ENCODE measurements at places on chromosomes 6 and 20. TPM values are rescaled to one million over a fixed set of nuclear protein-coding genes. Genes with fewer than 3 reads are reported as not detected.

DNA sequence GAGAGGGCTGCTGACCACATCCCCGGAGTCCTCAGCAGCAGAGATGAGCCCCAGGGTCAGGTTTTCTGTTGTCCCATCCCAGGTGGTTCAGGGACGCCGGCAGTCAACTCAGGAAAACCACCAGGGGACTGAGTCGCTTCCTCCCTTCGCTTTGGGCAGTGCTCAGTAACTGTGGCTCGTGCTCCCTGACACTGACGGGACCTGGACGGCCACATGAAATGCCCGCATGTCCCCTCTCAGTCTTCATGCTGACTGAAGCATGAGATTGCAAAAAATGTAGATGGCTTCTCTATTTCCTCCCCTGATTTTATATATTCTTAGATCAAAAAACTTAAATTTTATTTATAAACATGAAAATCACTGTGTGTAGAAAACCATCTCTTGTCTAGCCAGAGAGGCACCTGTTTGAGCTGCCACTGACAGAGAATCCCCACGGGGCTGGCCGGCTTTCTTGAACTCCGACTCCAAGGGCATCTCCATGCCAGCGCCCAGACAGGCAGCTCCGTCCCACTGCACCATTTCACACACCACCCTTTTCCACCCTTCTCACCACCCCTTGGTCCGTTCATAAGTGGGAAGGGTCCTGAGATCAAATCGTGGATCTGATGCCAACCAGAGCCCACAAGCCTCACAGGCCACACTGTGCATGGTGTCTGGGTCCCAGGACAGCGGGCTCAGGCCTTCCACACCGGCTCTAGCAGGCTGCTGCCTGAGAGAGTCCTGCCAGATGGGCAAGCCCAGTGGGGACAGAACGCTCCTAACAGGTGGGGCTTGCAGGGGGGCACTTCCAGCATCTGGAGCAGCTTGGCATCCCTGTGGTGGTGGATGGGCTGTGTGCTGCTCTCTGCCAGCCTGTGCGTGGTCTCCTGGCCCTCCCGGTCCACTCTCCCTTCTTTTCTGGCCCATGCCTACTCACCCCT lies 98.2 kb downstream of the SMOC2 start:
- DNase-seq = no peak

DNA sequence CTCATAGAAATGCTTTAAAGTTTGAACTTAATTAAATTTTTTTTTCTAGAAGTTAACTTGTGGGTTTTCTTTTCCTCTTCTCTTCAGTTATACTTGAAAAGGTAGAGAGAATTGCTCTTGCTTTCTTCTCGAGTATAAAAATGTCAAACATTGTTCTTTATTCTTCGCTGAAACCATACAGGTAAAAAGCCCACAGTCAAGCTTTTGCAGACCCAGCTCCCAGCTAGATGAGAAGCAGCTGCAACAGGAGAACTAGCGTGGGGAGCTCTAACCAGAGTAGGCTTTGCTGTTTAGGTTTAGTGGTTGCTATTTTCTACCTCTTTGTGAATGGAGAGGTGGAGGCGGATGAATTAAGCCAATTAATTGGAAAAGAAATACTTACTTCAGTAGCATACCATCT lies 102.7 kb downstream of the JARID2 start:
- no peak for DNase-seq

The USP49 gene
- total RNA-seq = 1.3 TPM

DNA sequence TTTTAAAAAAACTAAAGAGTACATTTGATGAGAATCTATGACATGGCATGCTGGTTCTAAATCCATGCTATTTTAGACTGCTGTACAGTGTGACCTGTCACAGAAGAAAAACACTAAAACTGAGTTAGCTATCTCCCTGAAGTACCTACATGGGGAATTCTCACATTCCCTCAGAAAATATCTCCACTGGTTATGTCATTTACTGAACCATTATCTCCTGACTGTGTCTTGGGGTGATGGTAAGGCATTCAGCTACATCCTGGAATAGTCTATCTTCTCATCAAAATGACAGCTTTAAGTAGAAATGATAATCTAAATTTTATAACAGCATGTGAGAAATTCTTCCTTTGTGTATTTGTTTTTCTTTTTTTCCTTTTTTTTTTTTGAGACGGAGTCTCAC lies 172.1 kb upstream of the HTR1E start:
- no peak for DNase-seq

GRCh38 chr6:155519176-155519738 lies 63.6 kb upstream of the NOX3 start:
- DNase-seq = no peak

DNA sequence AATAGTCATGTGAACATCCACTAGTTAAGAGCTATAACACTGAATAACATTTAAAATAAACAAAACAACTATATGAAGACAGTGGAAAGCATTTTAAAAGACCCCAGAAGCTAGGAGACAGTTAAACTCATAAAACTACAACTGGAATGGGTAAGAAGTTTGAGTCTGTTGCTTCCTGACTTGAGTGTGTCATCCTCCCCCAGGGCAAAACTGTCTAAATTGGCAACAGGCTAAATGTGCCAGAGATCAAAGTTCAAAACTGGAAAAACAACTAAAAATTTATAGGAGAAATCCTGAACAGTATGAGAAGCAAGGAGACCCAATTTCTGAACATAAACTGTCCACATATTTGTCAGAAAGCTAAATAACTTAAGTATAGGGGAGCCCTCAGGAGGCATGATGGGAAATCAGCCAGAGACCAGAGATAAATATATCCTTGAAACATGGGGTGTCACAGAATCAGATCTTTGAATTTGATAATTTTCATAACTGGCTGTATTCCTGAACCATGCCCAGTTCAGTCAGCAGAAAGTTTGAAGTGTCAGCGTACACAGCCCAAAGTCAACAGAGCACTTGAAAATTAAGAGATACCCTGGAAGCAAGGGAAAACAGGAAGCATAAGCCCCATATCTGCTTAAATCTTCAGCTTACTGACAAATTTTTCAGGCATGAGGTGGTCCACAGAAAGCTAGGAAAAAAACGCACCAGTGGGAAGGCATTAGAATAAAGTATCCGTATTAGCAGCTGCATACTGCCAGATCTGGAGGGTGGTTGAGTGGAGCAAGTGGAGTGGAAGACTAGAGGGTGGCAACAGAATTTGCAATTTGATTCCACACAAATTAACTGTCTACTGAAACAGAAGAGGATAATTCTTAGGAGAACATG lies 516.1 kb upstream of the MAN1A1 start:
- no peak for DNase-seq

DNA sequence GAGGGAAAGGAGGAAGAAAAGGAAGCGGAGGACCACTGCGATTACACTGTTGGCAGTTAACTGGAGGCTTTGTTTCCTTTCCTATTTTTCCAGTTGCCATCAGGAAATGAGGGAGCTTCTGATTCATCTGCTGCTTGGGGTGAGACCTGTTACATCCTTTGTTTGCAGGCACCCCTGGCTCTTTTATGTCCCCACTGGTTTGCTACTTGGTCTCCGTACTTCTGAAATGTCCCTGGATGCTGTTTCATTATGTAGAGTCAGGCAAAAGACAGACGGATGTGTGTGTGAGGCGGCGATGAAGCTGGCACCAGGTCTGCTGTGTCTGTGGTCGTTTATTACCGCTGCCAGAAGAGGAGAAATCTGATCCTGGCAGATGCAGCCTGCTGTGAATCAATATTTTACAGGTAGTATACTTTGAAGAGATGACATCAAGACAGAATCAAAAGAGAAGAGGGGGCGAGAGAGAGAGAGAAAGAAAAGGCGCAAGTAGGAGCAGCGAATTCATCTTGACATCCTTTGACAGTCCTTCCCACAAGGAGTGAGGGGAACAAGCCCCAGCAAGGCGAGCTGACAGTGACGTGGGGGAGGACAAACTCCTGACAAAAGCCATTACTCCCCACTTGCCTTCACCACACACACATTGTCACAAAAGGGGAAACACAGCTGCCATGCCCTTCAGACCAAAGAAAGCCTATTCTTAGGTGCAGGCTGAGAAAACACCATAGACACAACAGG lies 145.9 kb upstream of the FBXL4 start:
- no peak for DNase-seq

DNA sequence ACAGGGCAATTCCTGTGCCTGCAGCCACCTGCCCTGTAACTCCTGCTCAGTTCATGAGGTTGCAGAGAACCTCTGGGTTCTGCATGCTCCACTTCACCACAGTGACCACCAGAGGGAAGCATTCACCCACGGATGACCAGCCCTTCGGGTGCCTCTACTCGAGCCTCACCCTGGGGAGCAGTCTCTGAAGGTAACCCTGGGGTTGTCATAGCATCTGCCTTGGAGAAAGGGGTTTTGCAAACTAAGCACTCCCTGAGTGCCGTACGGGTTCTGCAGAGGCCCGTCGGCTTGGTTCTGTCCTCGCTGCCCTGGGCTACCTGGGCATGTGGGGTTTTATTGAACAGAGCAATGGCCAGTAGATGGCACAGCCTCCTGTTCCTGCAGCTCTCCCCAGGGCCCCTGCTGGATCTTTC lies 10.2 kb upstream of the CST5 start:
- peak; percentile 59 for DNase-seq

DNA sequence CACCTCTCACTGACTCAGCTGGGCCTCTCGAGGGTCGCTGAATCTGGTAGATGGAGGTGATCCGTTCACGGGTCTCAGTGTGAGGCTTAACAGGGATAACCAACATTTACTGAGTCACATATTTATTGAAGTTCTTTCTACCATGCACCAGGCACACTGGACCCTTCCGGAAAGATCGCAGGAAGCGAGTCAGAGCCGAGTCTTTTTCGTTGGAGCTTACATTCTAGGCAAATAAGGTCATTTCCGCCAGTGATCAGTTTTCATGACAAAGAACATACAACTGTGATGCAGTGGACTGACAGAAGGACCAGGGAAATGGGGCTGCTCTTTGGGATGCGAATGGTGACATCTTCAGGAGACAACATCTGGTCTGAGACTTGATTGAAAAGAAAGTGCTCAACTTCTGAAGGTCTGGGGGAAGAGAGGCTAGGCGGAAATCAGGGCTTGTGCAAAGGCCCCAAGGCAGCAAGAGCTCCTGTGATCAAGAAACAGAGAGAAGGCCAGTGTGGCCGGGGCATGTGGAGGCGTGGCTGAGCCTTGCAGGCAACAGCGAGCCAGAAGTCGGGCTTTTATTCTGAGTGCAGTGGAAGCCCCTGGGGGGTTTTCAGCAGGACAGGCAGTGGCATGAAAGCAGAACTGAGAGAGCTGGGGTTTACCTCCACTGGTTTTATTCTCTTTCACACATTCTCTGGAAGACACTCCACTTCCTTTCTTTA lies 56.7 kb downstream of the APCDD1L start:
- peak; percentile 89 for DNase-seq

DNA sequence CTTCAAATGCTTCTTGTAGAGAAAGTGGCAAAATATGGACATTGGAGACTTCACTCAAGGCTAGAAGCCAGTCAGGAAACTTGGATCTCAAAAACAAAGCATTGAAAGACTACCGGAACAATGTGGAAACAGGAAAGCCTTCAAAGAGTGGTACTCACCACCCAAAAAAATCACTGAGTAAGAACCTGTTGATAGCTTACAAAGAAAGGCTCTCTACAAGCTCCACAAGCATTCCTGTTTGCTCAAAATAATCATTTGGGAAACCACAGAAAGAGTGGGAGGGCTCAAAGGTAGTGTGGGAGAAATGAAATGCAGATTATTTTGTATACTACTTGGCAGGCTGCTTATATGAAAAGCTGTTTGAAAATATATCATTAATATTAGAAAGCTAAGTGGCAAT lies 9.5 kb upstream of the DST start:
- DNase-seq = no peak

DNA sequence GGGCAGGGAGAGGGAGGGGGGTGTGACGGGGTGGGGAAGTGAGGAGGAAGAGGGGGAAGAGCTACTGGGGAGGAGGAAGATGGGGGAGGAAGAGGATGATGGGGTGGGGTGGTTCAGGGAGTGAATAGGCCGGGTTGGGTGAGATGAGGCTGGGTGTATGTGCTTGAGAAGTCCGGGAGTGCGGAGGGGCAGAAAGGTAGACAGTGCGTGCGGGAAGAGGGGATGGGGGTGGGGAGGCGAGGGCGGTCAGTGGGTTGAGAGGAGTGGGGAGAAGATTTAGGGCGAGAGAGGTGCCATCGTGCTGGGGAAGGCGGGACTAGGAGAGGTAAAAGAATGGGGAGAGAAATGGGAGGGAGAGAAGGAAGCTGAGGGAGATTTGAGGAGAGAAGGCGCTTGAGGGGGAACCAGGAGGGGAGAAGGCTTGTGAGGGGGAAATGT lies 30.9 kb upstream of the NOTCH4 start:
- DNase-seq = no peak

- DNase-seq = no peak
Observed at GRCh38 chr6:24064832-24065231, 61.2 kb upstream of the NRSN1 start.

All from lung microvascular endothelial cell (primary cell).